H4 (cell line): ENCODE measurements at places on chromosomes 16 and 17.
A peak's percentile ranks its signal among the peaks of the same experiment; 100 is the strongest.

GRCh38 chr16:69319826-69320739 lies 8.9 kb downstream of the VPS4A start:
- no peak for DNase-seq

- no peak for DNase-seq
Observed at GRCh38 chr17:27947005-27947406, 53.8 kb upstream of the LYRM9 start.

DNA sequence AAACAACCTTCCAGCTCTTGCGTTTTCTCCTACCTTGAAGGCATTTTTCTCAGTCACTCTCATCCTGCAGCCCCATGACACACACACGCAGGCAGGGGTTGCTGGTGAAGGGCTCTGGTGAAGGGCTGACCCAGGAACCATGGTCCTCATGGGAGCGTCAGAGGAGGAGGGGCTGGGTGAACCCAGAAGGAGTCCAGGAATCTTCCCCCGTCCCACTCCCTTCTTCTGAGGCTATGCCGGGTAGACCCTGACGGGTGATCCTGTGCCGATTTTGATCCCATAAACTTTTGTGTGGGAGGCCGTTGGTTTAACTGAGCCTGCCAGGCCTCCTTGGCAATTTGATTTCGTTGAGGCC lies 278.4 kb upstream of the FOXF1 start:
- DNase-seq, result no peak

GRCh38 chr17:50087246-50087911 lies 7.8 kb upstream of the PDK2 start:
- DNase-seq, result peak; percentile 68

GRCh38 chr16:54422159-54422558 lies 135.6 kb upstream of the IRX3 start:
- no peak for DNase-seq

DNA sequence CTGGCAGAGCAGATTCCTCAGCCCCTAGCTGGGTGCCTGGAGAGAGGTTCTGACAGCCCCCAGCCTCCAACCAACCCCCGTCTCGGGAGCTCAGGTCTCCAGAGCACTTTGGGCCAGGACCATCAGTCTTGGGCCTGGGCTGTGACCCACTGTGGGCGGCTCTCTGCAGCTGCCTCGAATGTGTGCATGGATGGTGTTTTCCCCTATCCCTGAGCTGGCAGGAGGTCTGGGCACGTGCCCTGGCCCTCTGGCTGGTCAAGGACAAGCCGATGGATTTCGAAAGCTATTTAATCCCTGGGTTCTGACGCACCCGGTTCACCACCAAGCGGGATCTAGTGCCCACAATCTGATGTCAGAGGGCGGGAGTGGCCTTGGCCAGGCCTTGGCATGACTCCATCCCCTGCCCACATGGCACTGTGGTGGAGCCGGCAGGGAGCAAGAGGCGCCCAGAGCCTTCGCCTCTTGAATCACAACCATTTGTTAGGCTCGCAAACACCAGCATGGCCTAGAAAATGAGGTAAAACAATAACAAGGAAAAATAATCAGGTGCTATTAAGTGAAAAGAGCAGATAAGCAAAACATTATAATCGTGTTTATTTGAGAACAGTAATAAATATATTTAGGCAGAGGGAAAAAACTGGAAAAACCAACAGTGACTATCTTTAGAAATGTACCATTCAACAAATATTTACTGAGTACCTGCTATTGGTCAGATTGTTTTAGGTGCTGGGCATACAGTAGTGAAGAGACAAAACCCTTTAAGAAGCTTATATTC lies 69.3 kb upstream of the TOB1 start:
- DNase-seq, result peak; percentile 97

DNA sequence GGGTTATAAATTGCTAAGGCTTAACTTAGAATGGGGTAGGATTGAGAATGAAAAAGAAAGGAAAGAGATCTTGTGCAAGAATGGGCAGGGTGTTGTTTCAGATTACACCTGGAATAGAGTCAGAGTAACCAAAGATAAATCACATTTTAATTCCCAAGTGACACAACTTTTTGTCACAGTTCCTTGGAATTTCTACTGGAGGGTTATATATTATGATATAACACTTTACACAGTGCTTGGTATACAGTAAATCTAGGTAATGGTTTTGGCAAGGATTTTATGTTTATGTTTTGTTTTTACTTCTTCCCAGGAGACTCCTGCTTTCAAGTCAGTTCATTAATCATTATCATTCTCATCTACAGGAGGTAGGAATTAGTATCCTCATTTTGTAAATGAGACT lies 115.7 kb upstream of the KCNJ16 start:
- DNase-seq, result no peak

DNA sequence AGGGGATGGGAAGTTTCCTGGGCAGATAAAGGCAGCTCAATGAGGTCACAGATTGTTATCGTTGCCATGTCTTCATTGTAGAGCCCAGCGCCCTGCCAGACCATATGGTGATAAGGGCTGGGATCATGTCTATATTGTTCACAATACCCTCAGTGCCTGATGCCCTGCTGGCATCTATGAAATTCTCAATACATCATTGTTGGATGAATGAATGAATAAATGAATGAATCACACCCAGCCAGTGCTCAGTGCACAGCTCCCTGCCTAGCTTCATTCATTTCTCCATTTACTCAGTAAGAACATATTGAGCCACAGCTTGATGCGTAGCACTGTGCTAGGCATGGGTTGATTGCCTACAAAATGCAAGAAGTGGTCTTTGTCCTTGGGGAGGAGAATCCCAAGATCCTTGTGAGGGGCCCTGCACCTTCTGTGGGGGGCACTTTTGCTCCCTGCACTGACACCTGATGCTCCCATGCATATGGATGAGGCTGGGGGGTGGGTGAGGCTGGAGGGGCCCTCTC lies 29.7 kb downstream of the MRC2 start:
- no peak for DNase-seq

GRCh38 chr17:79496422-79497005 lies 114.3 kb downstream of the RBFOX3 start:
- no peak for DNase-seq

DNA sequence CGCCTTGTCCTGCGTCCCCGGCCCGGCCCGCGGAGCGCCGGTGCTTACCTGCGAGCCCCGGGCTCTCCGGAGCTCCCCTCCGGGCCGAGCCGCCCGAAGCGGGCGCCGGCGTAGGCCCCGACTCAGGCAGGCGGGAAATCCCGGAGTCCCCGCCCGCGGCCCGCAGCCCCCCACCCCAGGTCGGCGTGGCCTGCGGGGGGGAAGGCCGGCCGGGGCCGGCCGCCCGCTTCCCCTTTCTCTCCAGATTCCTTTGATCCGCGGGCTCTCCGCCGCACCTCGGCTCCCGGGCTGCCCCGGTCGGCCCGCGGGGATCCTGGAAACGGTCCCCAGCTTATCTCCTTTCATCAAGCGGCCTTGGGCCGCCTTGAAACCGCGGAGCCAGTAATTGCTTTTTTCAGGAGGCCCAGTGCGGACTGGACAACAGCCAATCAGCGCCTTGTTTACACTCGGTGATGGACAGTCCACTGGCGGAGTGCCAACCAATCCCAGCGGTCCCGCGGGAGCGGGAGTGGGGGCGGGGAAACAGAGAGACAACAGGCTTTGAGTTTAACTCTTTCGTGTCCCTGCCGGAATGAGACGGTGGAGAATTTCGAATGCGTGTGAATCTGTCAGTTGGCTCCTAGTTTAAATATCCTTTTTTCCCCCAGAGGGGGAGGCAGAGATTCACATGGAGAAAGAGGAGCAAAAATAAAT lies 1.4 kb upstream of the BAHCC1 start:
- peak; percentile 98 for DNase-seq

- peak; percentile 42 for DNase-seq
Observed at GRCh38 chr17:5413682-5414081, 5.8 kb downstream of the NUP88 start.

DNA sequence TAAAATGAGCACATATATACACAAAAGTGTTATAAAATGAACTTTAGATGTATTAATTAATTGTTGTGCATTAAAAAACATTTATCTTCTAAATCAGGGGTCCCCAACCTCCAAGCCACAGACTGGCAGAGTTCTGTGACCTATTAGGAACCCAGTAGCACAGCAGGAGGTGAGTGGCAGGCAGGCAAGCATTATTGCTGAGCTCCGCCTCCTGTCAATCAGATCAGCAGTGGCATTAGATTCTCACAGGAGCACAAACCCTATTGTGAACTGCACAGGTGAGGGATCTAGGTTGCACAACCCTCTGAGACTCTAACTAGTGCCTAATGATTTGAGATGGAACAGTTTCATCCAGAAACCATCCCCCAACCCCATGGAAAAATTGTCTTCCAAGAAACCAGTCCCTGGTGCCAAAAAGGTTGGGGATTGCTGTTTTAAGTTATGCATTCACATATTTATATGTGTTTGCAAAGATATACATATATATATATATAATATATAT lies 583.7 kb downstream of the KCNJ2 start:
- DNase-seq, result no peak

- no peak for DNase-seq
Observed at GRCh38 chr17:1491443-1492248, 840 bp downstream of the MYO1C start.

- DNase-seq, result no peak
Observed at GRCh38 chr16:63690267-63690666, 1431.6 kb downstream of the CDH11 start.

DNA sequence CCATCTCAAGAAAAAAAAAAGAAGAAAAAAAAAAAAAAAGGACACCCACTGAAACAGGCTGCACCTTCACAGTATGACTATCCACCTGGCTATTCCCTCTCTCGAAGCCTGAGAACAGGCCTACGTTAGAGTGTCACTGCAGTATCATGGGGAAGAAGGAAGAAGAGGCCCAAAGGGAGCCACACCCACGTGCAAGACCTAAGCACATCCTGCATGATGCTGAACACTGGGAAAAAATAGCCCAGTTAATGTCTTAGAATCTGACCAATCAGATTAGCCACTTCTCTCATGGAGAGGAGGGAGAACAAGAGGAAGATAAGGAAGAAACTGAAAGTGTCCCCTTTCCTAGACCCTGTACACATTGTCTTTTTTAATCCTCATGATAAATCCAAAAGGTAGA lies 19.5 kb upstream of the MED13 start:
- DNase-seq, result no peak

DNA sequence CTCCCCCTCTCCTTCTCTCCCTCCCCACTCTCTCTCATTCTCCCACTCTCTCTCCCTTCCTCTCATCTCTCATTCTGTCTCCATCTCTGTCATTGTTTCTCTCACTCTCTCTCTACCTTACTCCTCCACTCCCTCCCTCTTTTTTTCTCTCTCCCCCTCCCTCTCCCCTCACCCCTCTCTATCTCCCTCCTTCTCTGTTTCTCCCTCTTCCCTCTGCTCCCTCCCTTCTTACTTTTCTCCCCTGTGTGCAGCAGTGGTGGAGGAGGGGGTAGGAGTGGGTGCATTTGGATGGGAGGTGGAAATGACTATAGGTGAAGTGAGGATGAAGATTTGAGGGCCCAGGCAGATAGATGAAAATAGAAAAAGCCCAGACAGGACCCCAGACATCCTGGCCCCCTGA lies 70.9 kb downstream of the HLF start:
- DNase-seq, result no peak

GRCh38 chr16:24972608-24973220 lies 42.5 kb downstream of the ARHGAP17 start:
- no peak for DNase-seq

- DNase-seq, result no peak
Observed at GRCh38 chr16:79839466-79840341, 239.2 kb upstream of the MAF start.

GRCh38 chr16:67862623-67863583 lies 9.9 kb upstream of the EDC4 start:
- no peak for DNase-seq
